ENCODE measurements at places on chromosomes 2 and 18.

GRCh38 chr2:190459881-190460280 is 51.7 kb downstream of the MFSD6 start:
- DNase-seq = no peak

DNA sequence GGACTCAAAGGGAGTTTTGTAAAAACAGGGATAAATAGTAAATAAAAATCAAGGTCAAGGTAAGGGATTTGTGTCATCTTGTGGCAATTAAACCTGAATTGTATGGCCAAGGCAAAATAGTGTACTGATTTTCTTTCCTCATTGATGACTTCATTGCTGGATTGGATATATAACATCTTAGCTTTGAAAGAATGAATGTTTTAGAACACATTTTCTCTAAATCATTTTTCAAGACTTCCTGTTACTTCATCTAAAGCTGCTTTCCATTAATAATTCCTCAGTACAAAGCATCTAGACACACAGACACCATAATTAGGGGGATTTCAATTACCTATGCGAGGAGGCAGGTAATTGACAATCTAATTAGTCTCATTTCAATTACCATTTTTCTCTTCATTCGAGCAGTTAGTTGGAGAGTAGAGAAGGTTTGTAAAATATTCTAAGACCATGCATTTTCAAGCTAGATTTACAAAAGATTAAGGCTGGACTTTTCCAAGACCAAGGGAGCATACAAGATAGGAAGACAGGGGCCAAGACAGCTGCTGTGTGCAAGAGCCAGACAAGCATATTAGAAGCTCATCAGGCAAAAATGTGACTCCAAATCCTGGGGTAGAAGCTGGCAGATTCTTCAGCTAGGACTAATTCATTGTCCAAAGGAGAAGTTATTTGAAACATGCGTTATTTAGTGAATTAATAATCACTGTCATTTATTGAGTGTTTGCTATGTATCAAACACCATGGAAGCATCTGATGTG is 253.6 kb downstream of the EPHA4 start:
- DNase-seq = no peak

- no peak for DNase-seq
These were observed 14.7 kb downstream of the HDAC4 start for GRCh38 chr2:239386001-239386670.

GRCh38 chr2:175853616-175853890 is 148.5 kb downstream of the LNPK start:
- no peak for DNase-seq

- no peak for DNase-seq
These were observed 243.9 kb upstream of the LRRTM1 start for GRCh38 chr2:80548469-80548868.

GRCh38 chr2:74947703-74948102 is 10.7 kb upstream of the POLE4 start:
- no peak for DNase-seq

GRCh38 chr18:3294435-3295080 is 32.6 kb downstream of the MYL12B start:
- no peak for DNase-seq

- DNase-seq = no peak
These were observed 16.0 kb downstream of the PDCD1 start for GRCh38 chr2:241842620-241843211.

- DNase-seq = no peak
These were observed 188.4 kb downstream of the CCDC85A start for GRCh38 chr2:56372071-56372656.

GRCh38 chr18:42730272-42730671 is 385.2 kb downstream of the RIT2 start:
- no peak for DNase-seq
